ENCODE measurements at places on chromosomes 2 and 18.
A peak's percentile ranks its signal among the peaks of the same experiment; 100 is the strongest.

GRCh38 chr2:234335661-234336228 is 161.1 kb downstream of the ARL4C start:
- DNase-seq = peak; percentile 48

DNA sequence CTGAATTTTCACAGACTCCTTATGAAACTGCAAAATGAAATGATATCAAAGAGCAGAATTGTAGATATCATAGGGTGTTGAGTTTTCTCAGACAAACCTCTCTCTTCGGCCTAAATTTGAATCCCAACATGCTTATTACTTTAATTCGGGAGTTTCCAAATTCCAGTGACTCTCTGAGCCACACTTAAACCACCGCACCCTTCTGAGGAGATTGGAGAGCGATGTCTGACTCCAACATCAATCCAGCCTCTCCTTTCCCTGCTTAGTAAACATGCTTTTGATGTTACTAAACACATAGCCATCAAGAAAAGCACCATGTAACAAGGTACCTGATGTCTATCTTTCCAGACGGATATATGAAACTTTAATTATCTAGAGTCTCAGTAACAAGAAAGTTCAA is 103.1 kb upstream of the ARHGAP28 start:
- DNase-seq = no peak

GRCh38 chr2:37907501-37908225 is 17.4 kb upstream of the RMDN2 start:
- no peak for DNase-seq

GRCh38 chr18:37383036-37383785 is 182.4 kb downstream of the CELF4 start:
- DNase-seq = no peak

DNA sequence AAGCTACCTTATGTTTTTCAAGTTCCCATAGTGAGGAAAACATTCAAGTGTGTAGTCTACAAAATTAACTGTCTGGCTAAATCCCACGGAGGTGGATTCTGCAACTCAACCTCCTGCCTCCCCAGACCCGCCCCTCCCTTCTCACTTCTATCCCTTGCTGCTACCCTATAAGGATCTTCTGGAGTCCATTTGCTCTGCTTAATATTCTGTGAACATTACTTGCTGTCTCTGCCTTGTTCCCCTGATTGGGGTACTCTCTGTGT is 163.2 kb downstream of the KCNE4 start:
- DNase-seq = no peak

- DNase-seq = no peak
Observed at GRCh38 chr2:226647621-226648518, 151.8 kb downstream of the IRS1 start.

DNA sequence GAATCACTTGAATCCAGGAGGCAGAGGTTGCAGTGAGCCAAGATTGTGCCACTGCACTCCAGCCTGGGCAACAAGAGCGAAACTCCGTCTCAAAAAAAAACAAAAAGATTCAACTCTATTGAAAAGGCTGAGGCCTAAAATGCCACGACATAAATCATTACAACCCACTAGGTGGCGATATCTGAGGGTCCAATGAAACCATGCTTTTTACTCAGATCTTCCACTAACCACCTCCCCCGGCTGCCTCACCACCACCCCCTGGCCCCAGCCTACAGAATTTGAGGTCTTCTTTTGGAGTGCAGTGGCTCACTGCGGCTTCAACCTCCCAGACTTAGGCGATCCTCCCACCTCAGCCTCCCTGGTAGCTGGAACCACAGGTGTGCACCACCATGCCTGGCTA is 57.5 kb downstream of the AP1S3 start:
- DNase-seq = no peak

DNA sequence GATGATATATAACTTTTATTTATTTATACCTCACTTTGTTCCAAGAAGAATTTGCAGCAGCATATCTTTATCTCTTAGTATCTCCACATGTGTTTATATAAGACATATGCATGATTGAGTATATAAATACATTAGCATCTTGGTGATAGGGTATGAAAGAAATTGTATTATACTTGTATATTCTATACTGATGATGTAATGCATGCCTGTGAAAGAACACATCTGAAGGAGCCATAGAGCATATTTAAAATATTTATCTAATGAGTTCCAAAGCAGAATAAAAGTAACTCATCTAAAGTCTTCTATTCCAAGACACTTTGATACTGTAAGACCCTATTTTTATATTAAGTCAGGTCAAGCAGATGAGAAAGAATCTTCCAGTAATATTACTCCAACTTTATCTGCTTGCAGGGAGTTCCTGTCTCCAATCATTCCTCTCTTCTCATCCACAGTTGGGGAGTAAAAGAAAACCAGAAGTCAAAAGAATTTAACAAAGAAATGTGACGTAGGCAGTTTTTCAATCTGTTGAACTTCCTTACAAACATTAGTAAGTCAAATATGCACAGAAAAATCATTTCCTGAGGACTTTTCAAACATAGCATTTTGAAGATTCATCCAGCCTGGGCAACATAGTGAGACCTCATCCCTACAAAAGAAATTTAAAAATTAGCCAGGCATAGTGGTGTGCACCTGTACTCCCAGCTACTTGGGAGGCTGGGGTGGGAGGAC is 76.7 kb downstream of the DTNB start:
- no peak for DNase-seq

DNA sequence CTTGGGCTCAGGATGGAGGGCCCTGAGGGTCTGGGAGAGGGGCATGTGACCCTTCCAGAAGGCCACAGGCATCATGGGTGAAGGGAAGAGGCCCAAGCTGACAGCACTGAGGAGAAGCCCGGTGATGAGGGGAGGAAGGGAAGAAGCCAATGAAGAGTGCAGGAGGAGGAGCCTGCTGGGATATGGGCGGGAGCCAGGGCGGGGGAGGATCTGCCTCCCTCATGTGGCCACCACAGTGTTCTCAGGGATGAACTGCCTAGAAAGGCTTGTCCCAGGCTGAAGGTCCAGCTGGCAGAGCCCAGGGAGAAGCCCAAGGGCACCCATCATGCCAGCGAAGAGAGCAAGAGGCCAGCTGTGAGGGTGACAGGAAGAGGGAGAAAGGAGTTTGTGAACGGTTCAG is 24.6 kb upstream of the PLB1 start:
- DNase-seq = no peak

- no peak for DNase-seq
Observed at GRCh38 chr2:86700690-86701089, 19.4 kb upstream of the RMND5A start.

- DNase-seq = no peak
Observed at GRCh38 chr2:64630752-64631151, 23.0 kb downstream of the SERTAD2 start.

DNA sequence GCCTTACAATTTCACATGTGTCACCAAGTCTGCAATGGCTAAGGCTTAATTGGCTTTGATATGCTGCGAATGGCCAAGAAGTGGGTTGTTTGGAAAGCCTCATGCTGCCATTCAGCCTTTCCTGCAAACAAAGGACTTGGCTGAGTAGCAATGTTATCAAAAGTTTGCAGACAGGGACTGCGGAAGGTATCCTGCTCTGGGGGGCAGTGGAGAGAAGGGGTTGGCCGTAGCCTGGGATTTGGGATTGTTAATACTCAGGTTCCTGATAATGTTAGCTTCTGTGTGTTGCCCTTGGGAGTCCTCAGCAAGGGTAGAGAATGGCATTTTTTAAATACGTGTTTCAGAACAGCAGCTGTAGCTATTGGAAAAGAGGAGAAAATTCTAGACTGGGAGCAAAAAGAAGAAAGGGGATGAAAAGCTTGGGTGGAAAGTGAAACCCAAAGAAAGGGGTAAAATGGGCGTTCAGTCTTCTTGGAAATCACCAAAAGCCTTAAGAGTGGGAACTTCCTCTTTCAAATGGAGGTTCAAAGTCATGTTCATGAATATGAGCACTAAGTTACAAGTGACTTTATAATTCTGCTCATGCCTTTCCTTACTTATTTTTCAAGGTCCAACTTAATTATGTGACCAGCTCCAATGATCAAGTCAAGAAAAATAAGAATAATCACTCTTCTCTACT is 325.1 kb downstream of the RNF144A start:
- DNase-seq = no peak

DNA sequence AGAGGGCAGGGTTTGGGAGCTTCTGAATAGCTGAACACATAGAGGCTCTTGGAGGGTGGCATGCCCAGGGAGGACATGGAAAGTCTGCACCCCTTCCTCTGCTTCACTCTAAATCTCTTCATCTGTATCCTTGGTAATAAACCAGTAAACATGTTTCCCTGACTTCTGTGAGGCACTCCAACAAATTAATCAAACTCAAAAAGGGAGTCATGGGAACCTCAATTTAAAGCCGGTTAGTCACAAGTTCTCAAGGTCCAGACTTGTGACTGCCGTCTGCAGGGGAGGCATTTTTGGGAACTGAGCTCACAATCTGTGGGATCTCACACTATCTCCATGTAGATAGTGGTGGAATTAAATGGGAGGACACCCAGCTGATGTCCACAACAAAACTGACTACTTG is 33.1 kb upstream of the STON1 start:
- no peak for DNase-seq

GRCh38 chr2:43051338-43051737 is 175.1 kb downstream of the ZFP36L2 start:
- DNase-seq = peak; percentile 42

DNA sequence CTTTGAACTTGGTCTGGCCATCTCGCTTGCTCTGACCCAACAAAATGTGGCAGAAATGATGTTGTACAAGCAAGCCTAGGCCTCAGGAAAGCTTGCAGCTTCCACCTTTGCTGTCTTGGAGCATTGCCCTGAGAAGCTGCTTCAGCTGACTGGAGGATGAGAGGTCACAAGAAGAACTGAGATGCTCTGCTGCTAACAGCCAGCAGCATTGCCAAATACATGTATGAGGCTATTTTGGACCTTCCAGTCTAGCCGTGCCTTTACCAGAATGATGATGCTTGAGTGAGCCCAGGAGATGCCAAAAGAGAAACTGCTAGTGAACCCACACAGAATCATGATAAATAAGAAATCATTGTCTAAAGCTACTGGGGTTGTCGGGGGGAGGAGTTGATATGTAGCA is 13.2 kb upstream of the ITGAV start:
- DNase-seq = no peak

DNA sequence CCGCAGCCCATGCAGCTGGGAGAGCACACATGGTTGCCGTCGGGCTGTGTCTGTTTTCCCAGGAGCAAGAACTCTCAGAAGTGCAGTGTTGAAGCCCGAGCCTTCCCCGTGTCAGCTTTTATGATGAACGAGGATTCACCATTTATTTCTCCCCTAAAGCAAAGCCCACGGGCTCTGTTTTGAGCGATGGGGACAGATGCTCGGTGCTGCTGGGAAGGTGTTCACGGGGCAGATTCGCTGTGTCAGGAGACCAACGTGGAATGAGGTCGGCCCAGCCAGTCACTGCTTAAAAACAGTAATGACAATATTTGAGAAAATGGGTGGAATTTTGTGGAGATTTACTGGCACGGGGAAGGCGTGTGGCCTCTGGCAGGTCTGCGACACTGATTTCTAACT is 43.9 kb downstream of the NFATC1 start:
- no peak for DNase-seq

DNA sequence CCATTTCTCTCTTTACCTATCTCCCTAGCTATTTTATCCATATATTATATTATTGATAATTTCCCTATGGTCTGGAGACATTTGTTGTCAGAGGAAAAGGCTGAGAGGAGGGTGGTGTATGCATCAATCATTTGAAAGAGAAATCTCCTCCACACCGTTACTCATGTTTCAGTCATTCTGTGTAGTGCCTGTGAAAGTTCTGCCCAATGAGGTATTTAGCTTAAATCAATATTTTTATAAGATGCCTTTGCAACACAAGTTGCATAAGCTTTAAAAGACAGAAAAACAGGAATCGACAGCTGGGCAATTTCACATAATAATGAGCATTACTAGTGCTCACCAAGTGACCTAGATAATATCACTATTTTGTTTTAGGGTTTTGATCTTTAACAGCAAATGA is 363.7 kb upstream of the FSIP2 start:
- DNase-seq = no peak

DNA sequence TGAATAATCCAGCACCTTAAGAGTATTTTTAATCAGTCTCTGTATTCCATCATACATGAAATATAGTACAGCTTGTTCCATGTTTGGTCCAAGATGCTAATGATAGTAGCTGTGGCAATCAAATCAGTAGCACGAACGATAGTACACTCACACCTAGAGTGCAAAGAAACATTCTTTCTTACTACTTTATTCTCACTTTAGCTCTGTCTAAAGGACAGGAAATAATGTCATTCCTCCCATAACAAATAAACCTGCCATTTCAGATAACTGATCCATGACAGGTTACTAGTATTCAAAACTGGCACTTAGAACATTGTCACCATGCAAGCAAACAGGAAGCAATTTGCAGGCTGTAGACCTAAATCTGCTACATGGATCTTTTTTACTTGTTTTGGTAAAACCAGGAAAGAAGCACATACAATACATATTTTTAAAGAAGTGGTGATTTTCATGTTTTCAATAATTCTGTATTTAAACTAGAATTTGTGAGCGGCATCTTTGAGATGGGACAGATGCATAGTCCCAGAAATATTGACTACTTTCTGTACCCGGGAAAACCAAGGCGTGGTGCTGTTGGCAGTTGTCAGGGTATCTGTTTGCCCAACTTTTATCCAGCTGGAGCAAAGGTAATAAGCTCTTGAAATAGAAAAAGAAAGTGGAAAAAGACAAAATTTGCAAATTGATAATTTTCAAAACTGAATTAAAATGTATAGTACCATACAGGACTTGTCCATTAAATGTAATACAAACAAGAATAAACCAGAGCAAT is 49.5 kb downstream of the IKZF2 start:
- no peak for DNase-seq

DNA sequence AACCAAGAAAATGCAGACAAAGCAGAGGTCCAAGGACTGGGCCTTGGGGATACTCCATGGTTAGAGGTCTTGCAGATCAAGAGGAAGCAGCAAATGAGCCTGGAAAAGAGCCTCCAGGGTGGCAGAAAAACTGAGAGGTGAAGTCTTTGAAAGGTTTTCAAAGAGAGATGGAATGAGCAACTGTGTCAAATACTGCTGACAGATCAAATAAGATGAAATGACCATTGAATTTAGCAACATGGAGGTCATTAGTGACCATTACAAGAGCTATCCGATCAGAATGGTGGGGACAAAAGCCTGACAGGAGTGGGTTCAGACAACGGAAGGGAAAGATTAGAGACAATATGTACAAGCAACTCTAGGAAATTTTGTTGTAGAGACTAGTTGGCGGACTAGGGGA is 1.5 kb downstream of the CLHC1 start:
- no peak for DNase-seq

DNA sequence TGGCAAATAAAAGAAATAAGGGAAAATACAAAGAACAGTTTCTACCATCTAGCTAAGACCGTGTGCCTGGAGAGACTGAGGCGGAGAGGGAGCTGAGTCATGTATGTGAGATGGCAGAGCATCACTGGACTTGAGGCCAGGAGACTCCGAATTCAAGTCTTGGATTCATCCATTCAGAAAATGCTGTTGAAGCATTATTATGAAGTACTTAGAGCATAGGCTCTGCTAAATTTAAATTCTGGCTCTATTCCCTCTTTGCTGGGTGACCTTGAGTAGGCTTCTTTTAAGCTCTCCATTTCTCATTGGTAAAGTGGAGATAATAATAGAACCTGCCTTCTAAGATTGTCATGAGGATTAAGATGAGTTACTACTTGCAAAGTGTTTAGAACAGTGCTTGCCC is 34.7 kb downstream of the NPHP1 start:
- no peak for DNase-seq
